ENCODE measurements at places on chromosomes 5 and 9.

GRCh38 chr5:43973318-43973717 is 370.3 kb downstream of the NNT start:
- no peak for DNase-seq

GRCh38 chr9:92026206-92027002 is 76.4 kb upstream of the ROR2 start:
- no peak for DNase-seq

DNA sequence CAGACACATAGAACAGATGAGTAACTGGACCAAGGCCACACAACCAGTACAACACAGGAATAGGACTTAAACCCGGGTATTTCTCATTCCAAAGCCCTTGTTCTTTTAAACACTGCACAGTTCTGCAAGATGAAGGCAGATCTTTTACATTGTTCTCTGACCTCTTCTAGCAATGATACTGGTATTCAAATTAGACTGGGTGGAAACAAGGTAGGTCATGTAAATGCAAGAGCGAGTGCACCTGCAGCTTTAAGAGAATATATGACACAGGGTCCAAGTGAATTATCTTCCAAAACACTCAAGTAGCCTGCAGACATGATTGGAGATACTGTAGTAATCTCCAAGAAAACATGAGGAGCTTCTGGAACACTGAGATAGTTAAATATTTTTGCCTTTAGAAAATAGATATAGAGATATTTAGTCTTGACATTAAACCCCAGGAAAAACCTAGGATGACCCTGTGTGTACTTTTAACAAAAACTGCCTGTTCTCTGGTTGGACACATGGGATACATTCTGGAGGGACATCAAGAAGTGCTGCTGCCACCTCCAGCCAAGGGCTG is 130.6 kb upstream of the EPB41L4A start:
- no peak for DNase-seq

- DNase-seq, result no peak
Measured at GRCh38 chr9:86454701-86455615, 100.7 kb upstream of the TUT7 start.

- DNase-seq, result no peak
Measured at GRCh38 chr5:151622367-151623088, 31.4 kb upstream of the FAT2 start.

DNA sequence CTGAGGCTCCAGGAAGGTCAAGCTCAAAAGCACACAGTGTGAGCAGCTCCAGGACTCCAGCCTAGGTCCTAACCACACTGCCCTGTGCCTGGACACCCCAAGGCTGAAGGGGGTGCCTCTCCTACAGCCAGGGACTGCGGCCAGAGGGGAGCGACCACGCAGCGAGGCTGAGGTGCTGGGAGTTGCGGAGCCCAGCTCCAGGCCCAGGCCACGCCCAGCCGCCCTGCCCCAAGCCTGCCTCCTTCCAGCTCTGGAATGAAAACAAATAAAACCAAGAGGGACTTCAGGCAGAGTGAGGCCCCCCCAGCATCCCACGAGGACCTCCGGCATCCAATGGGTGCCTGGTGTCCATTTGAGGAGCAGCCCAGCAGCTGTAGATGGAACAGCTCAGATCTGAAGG is 15.2 kb downstream of the VAV2 start:
- DNase-seq, result no peak

DNA sequence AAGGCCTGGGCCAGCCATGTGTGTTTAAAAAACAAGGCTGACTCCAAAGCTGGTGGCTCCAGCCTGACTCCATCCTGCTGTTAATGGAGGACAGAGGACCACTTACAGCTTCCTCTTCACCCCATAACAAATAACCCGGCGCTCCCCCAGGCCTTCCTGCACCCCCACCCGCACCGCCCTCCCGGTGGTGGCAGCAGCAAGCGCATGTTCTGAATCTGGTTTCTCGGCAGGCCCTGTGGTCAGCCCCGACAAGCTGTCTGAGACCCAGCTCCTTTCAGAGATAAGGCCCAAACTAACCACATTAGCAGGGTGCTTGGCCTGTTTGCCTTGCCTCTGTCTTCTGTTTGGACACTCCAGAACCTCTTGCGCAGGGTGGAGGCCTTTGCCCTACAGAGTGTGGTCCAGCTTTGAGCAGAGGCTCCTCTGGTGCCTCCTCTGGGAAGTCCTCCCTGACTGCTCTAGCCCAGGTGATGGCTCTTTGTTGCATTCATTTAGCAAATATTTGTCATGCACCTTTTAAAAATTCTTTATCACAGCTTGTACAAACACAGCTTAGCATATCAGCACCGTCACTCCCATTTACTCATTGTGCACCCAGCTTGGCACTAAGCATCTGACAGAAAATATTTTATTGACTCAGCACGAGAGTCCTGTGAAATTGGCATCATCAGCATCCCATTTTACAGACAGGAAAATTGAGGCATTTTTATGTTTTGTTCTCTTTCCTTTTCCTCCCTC is 78.4 kb downstream of the NDFIP1 start:
- no peak for DNase-seq

DNA sequence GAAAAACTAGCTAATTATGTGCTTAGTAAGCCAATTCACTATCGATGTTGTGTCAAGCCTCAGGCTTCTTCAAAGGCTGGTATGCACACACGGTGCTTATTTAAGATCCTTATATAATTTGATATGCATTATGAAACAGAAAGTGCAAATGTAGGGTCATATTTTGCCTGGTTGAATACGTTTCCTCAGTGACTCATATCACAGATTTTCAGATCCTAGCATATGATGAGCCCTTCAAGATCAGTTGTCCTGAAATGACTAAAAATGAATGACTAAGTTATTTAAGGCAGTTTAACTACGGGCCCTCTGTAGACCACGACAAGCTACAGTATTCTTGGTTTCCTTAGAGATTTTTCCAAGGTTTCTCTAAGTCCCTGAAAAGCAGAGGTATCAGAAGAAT is 778.3 kb downstream of the PRELID2 start:
- no peak for DNase-seq

DNA sequence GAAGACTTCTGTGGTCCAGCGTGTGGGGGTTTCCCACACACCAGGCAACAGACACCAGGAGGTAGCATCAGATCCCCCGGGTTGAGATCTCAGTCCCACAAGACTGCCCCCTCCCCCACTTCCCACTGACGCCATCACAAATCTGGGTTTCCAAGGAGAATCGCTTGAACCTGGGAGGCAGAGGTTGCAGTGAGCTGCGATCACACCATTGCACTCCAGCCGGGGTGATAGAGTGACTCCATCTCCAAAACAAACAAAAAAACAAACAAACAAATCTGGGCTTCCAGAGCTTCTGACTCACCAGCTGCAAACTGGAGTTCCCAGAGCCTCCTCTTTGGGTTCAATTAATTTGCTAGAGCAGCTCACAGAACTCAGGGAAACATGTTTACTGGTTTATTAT is 4.7 kb upstream of the GBGT1 start:
- no peak for DNase-seq

DNA sequence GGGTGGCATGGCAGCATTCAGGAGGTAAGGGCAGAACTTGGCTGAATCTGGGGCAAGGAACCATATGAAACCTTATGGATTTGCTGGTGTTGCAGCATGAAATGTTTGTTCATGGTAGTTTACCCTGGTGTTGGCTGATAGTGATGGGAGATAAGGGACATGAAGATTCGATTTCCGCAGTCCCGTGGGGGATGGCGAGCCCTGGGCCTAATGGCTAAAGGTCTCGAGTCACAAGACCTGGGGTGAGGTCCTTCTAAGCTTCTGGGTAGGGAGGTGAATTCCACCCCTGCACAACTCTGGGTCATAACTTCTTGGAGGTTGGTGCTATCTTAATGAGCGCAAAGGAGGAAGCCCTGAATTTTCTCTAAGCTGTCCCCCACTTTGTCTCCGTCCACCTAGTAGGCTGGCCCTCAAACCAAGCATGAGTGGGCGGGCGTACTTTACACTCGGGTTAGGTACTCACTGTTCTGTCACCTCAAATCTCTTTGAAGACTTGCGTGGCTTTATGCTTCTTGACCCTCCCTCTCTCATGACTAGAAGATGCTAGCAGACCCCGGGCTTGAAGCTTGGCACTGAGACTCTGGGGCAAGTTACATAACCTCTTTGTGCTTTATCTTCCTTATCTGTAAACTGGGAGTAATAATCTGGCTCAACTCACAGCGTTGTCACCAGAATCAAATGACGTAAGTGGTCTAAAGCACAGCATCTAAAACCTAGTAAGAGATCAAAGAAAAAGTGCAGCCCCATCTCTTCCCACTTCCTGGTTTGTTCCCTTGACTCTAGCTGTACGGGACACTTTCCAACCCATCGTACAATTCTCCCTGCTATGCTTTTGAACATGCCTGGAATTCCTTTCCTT is 72.5 kb downstream of the BASP1 start:
- no peak for DNase-seq

DNA sequence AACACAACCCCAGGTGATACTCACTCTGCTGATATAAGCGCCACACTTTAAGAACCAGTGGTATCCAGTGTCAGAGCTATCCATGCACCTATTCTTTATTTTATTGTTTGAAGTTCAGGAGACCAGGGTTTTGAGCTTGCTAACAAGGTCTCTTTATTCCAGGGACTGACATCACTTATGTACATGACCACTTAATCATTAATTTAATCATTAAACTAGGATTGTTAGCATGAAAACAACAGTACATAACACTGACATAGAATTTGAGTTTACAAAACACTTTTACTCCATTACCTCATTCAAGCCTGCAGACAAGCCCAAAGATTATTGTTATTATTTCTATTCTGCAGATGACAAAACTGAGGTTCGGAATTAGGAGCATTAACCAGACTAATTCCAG is 151.4 kb upstream of the IQGAP2 start:
- no peak for DNase-seq

- no peak for DNase-seq
Measured at GRCh38 chr9:125150349-125151245, 7.3 kb upstream of the SCAI start.

DNA sequence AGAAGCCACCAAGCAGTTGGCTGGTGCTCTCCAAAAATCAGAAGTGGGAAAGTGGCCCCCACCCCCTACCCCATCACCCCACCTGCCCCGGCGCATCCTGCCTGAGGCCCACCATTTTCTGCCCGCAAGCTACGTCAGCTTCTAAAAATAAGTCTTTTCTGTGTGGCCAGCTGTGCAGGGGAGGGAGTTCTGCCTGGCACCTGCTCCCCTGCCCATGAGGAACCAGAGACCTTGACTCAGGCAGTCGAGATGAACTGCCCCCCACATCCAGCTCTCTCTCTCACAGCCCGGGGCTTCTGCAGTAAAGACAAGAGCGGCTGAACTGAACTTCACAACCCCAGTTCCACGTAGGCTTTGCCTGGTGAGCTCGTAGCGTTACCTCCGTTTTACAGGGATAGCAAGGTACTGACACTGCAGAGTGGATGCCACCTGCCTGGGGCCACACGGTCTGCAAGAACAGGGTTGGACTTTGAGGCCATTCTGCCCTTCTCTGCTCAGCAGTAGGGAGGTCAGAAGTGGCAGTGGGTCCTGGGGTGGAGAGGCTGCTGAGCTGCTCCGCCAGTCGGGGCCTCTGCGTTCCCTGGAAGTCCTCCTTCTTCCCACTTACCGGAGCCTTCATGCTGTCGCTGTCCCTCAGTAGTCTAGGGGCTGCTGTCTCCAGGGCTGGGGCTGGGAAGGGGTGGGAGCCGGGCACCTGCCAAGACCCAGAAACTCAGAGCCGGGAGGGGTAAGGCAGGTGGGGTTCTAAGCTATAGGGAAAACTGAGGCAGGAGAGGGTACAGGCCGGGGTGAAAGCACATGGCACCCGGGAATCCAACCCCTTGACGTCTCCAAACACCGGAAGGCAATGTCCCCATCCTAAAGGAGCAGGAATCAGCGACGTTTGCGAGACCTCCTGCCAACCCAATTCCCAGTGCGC is 781 bp downstream of the ST6GALNAC4 start:
- DNase-seq, result no peak

- DNase-seq, result no peak
Measured at GRCh38 chr5:175836737-175837136, 34.6 kb upstream of the CPLX2 start.

DNA sequence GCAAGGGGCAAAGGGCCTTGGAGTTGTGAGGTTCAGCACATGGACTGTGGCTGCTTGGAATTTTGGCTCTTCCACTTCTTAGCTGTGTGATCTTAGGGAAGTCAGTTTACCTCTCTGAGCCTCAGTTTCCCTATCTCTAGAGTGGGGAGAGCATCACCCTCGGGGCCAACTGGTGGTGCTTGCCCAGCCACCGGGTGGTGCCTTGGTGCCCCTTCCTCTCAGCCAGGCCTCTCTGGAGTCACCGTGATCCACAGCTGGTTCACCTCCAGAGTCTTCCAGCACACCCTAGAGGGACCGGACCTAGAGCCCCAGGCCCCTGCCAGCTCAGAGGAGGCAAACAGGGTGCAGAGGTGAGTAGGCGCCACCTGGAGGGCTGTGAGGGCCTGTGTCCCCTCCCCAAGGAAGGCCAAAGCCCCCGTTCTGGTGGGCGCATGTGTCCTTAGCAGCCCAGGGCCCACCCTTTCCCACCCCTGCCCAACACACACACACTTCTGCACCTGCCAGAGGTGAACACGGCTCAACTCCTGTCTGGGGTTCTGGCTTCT is 7.7 kb downstream of the ADGRD2 start:
- DNase-seq, result no peak

- no peak for DNase-seq
Measured at GRCh38 chr5:152262667-152263066, 142.4 kb downstream of the NMUR2 start.

DNA sequence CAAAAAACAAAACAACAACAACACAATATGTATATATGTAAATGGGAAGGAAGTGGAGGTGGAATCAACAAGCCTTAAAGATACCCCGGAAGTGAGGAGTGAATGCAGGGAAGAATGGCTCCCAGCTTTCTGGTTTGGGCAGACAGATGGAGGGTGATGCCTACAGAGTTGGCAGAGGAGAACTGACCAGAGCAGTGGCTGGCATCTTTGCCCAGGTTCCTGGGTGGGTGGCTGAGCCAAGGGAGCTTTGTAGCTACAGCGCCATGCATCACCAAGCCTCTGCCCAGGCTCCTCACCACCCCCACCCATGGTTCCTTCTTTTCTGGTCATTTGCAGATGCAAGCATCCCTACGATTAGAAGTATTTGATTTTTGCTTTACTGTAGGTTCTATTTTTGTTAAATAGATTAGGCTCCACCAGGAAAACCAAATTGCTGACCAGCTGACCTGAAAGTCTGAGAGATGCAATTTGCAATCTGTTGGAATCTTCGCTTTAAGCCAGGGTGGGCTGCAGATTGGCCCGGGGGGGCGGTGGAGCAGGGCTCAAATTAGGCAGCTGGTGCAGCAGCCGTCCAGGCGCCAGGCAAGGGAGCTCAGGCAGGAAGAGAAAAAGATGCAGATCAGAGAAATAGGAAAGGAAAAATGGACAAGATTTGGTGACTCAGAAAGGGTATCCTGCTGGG is 163.3 kb upstream of the TBC1D2 start:
- DNase-seq, result no peak

DNA sequence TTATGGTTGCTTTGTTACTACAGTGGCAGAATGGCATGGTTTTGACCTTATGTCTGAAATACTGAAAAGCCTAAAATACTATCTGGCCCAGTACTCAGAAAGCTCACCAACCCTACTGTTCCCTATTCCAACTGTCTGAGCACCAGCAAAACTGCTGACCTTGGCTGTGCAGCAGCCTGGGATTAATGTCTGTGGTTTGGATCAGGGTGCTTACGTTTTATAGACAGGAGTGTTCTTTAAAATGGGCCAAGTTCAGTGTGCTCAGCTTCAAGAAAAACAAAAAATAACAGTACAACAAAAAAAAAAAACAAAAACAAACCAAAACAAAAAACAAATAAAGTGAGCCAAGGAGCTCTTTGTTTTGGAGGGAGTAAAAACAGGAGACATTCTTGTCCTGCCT is 36.4 kb downstream of the SLC28A3 start:
- no peak for DNase-seq

Measured in CD4-positive, alpha-beta T cell treated with Interleukin-2 at 100 ng/mL for 4 hours (primary cell).